DMS 273 treated with DMSO at 0.1 percent for 48 hours (cell line): ENCODE measurements at places on chromosomes 2 and 18.

DNA sequence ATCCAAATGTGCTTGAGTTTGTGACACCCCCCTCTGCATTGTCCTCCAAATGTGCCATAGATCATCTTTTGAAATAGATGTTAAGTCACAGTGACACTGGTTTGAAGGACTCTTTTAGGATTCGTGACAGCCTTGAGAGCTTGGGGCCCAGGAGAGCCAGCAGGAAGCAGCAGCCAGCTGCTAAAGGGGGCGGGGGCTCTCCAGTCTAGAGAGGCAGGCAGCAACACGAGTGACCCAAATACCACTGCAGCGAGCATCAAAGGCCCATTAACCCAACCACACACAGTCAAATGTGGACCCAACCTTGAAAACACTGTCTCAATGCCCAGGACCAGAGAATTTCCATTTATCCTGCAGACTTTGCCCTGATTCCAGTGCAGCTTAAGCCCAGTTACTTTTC, 75.6 kb downstream of the ZBTB7C start:
- DNase-seq = no peak

DNA sequence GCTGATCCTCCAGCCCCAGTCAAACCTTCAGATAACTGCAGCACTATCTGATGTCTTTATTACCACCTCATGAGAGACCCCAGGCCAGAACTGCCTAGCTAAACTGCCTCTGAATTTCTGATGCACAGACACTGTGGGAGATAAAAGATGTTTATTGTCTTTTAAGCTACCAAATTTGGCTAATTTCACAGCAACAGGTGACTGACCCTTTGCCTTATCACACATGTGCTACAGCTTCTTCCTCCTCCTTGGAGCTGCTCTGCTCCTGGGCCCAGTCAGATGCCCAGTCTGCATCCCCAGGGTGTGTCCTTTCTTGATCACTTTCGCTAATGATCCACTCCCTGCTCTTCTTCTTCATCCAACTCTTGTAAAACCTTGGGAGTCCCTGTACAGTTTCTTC, 19.6 kb upstream of the ACOXL start:
- DNase-seq = no peak

- DNase-seq = no peak
These were observed 157.7 kb downstream of the COL4A4 start for GRCh38 chr2:227006189-227006897.

DNA sequence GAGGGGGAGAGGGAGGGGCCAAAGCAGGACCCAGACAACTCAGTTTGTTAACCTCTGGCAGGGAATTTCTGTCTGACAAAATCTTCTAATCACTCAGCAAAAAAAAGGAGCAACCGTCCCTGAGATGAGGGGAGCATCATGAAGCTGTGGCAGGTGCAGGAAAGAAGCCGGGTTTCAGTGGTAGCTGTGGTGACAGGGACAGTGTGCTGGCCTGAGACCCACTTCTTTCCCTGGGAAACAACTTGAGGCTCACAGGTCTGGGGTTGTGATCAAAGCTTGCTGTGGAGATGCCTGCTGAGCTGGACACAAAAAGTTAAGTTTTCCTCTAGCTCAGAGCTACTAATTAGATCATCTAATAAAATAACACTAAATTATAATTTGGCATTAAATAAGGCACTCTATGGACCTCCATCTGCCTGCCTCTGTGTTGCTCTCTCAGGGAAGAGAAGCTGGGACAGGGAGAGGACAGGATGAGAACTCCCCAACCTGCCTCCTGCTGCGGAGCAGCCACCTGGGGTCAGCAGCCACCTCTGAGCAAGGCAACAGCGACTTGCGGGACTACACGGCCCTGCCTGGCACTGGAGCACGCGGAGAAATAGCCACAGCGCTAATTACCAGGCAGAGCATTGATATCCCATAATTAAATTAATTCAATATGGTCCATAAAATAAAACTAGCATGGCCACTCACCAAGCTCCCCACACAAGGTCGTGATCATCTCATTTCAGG, 104.6 kb upstream of the TEX51 start:
- DNase-seq = no peak

DNA sequence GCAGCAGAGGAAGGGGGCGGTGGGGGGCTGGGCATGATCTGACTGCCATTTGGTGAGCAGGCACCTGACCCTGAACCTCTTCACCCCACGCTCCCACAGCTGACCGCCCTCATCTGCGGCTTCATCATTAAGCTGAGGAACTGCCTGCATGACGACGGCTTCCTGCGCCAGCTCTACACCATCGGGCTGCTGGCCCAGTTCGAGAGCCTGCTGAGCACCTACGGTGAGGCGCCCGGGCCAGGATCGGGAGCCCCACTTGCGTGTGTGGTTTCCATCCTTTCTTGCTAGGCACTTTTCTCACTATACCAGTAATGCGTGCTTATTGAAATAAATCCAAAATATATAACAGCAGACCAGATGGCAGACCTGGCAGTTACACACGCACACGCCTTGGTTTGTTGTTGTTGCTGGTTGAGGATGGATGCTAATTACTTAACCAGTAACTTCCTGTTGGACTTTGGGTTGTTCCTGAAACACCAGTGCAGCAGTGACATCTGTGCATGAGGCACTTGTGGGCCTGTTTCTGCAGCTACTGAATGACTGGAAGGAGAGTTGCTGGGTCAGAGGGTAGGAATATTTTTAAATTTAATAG, 43.7 kb downstream of the COA5 start:
- peak; percentile 7 for DNase-seq

DNA sequence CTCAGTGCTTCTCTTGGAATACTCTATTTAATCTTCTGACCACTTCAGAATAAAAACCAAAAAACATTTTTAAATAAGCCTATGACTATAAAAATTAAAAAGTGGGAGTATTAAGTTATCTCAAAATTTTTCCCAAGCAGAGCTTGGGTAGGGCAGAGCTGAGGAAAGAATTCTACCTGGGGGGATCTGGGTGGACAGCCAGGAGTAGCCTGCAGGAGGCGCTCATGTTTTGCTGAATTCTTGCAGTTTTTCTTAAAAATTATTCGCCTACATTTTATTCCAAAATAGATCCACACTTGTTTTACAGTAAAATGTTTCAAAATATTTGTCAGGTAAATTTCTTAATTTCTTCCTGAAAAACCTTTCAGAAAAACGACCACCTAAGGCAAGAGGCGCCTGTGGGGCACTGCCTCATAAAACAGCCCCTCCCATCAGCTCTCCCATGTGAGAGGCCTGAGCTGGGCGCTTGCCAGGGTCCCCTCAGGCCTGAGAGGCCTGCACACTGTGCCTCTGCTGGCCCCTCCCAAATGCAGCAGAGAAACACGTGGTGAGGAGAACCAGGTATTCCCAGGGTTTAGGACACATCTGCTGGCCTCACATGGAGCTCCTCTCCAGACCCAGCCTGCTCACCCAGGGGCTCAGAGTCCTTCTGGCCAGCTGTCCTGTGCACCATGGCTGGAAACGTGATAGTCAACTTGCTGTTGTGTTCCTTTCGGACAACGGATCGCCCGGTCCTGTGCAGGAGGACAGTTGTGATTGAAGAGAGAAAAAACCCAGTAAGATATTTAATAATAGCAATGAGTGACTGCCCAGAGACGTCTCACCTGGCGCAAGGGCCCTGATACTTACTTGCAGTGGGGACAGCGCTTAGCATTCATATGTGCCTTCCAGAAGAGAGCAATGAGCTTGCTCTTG, 17.5 kb downstream of the POLR1A start:
- DNase-seq = no peak

- DNase-seq = no peak
These were observed 10.2 kb downstream of the NEDD4L start for GRCh38 chr18:58054041-58054781.

- no peak for DNase-seq
These were observed 11.1 kb downstream of the HS6ST1 start for GRCh38 chr2:128307595-128307994.

DNA sequence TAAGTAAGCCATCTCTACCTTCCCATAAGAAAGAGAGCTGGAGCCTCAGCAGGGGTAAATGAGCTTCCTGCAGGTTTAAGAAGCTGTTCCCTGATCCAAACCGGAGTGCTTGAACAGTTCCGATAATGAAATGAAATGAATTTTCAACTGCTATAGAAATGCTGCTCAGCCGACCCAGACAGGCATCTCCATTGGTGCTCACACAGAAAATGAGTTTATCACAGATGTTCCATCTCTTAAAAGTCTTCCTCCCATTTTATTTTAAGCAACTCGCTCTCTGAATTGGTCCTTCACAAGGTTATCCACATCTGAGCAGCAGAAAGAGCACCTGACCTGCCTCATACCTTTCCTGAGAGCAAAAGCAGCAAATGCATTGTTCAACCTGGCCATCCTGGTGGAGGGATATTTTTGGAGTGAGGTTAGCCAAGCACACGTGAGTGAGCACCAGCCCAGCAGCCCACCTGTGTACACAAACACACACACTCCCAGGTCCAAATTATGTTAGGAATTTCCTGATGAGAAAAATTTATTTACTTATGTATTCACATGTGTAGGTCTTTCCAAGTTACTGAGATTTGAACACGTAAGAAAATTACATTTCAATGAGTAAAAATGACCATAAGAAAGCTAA, 42.2 kb upstream of the CCDC68 start:
- DNase-seq = no peak

DNA sequence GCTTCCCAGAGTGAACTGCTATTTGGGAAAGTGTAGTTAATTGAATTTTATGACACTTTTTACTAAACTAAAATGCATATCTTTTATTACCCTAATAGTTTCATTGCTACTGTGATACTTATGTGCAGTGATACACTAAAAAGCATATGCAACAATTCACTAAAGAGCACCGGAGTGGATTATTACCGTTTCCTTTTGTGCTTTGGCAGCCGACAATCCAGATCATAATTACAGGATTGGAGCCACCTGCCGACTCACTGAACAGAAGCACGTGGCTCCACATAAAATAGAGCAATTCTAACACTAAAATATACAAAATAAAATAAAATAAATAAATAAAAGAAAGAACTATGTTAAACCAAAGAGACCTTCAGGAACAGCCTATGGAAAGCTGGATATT, 583.4 kb downstream of the NRXN1 start:
- no peak for DNase-seq

DNA sequence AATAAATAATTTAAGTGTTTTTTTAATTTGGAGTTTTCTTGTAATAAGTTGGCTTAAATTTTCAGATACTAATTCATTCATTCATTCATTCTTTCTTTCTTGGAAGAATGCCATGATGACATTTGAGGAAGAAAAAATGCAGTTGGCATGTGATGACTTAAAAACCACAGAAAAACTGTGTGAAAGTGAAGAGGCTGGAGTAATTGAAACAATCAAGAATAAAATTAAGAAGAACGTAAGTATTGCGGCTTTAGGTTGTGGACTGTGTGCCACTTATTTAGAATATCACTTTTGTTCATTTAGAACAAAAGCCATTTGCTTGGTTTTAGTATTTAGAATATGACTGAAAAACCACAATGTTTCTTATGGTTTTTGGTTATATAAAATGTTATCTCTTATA, 51.4 kb downstream of the TTC39C start:
- no peak for DNase-seq

DNA sequence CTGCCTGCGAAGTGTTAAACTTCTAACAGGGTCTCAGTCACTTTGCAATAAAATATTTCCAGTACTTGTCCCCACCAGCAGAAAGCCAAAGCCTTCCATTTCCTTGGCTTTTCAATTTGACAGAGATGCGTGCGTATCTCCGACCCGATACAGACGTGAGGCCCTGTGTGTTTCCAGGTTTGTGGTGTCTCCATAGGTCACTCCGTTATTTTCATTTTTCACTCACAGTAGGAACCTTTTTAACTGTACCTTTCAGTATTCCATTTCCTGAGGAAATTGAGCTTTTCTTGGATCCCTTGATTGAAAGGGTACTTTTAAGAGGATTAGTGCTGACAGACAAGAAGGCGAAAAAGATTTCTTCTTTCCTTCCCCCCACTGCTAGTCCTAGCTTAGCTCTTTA, 116.3 kb upstream of the TTN start:
- DNase-seq = no peak

DNA sequence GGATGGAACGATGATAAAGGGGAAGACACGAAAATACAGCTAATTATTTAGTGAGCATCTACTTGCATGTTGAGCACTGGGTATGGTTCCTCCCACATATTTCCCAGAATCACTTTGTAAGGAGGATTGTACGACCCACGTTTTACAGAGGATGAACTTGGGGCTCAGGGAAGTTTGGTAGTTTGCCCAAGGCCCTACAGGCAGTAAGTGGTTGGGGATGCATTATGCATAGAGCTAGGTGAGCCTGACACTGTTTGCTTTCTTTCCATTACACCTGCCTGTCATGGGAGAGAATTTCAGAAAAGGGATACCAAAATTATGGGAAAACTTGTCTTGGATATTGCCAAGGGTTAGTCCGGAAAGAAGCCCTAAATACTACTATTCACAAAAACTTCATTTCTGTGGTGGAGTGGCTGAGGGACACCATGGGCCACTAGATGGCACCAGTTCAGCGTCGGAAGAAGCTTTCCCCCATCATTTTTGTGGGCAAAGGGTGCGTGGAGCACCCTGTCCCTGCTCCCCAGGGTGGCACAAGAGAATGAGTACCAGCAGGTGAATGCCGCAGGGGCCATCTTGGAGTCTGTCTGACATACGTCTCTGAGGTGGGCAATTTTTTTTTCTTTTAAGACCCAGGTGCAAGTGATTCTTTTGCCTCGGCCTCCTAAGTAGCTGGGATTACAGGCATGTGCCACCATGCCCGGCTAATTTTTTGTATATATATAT, 23.5 kb upstream of the C18orf32 start:
- DNase-seq = no peak

DNA sequence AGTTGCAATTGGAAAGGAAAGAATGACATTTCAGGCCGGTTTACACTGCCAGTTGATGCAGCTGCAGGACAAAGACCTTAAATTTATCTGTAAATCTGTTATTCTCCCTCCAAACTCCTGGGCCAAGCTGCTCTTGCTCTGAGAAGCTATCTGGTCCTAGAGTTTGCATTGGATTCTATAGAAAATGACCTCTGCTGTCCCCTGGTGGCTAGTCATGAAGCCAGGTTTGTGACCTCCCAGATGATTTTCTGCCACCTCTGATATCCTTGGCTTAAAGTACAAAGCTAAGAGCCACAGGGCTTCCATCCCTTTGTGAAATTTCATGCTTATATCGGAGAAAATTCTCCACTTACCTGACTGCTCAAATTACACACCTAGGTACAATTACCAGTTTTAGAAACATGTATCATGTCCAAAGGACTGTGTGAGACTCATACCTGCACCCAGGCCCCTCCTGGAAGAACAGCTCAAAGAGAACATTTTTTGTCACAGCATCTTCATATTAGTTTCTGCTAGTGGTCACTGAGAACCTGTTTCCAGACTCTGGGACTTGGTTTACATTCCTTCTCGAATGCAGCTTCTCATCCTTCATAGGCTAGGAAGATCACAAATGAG, 28.9 kb upstream of the IER3IP1 start:
- DNase-seq = no peak

DNA sequence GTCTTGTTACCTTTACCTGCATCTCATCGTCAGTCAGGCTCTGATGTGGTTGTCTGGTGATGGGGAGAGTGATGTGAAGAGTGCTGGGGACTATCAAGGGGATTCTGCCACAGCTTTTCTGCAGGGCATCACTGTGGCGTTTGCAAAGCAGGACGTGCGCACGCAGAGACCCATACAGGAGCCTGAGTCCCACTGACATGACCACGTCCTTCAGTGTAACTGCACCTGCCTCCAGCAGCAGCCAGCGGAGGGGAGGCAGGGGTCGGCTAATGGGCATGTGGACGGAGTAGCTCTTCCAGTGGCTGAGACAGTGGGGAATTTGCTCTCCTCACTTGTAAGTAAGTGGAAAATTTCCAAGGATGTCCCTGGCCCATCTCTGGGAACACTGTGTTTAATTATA, 6.5 kb downstream of the ALKAL2 start:
- no peak for DNase-seq

GRCh38 chr2:168734199-168734760, 68.2 kb upstream of the NOSTRIN start:
- DNase-seq = no peak

- no peak for DNase-seq
These were observed 174.6 kb downstream of the THADA start for GRCh38 chr2:43421194-43421593.
